ENCODE measurements at places on chromosomes 16 and 17.
A peak's percentile ranks its signal among the peaks of the same experiment; 100 is the strongest.

- DNase-seq = no peak
Measured at GRCh38 chr16:3019594-3020246, 448 bp upstream of the TNFRSF12A start.

- DNase-seq = no peak
Measured at GRCh38 chr16:77469634-77470033, 34.8 kb upstream of the ADAMTS18 start.

- peak; percentile 15 for DNase-seq
Measured at GRCh38 chr17:65163990-65164495, 26.9 kb downstream of the RGS9 start.

GRCh38 chr17:49455272-49455861 lies 39.7 kb upstream of the NGFR start:
- DNase-seq = no peak

Measured in activated CD4-positive, alpha-beta T cell treated with anti-CD3 and anti-CD28 coated beads for 1 hour (primary cell).